ENCODE measurements at places on chromosomes 12 and 14.

DNA sequence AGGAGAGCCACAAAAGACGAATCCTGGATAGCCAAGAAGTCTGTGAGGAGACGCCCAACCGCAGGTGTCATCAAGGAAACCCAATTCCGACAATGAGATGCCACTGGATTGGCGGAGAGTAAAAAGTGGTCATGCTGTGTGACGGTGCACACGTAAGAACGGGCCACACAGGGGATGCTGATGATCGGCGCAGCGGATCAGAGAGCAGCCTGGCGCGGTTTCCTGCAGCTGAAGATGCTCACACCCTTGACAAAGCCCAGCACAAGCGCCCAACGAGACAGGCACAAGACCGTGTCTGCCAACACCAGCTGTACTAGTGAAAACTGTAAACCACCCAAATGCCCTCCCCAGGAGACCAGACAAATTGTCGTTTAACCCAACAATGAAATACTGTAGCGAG, 55.8 kb downstream of the CCDC85C start:
- no peak for DNase-seq

DNA sequence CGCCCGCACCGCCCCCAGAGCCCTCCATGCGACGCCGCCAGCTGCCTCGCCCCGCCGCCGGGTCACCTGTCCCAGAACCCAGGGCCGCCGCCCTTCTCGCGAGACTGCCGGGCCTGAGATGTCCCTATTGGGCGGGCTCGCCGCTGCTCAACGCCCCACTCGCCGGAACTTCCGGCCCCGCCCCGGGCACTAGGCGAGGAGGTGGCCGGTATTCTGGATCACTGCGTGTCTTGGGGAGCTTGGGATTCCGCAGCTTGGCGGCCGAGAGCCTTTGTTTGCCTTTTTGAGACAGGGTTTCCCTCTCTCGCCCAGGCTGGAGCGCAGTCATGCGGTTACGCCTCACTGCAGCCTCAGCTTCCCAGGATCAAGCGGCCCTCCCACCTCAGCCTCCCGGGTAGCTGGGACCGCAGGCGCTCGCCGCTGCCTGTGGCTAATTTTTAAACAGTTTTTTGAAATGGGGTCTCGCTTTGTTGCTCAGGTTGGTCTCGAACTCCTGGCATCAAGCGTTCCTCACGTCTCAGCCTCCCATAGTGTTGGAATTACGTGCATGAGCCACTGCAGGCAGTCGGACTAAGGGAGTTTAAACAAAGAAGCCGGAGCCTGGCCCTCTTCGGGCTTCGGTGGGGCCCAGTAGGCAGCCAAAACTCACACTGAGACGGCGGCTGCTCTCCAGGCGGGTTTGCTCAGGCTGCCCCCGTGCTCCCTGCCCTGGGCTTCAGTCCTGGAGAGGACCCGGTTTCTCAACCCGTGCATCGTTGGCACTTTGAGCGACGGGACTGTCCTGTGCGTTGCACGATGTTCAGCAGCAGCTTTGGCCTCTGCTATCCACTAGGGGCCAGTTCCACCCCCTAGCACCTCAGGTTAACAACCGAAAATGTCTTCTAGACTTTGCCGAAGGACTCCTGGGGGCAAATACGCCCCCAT, at the start of gene SLC15A4:
SLC15A4 (minus strand) TSS at position 43 of the 924 bp plus-strand sequence; CDS start at position 28, 15 bp downstream.
- DNase-seq = peak; percentile 88

DNA sequence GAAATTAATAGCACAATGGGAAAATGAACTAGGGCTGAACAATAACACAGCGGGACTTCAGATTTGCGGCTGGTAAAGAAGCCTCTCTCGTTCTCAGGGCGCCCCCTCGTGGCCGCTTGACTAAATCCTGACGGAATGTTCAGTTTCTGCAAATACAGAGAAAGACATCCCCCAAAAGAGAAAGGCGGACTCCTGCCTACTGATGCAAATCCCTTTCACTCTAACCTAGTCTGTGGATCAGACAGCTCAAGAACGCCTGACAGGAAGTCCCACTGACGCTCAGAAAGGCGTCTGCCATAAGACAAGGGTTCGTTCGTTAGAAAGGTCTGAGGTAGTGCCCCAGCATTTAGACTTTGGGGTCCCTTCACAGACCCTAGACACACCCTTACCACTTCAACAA, 2.5 kb downstream of the NUAK1 start:
- DNase-seq = peak; percentile 20

DNA sequence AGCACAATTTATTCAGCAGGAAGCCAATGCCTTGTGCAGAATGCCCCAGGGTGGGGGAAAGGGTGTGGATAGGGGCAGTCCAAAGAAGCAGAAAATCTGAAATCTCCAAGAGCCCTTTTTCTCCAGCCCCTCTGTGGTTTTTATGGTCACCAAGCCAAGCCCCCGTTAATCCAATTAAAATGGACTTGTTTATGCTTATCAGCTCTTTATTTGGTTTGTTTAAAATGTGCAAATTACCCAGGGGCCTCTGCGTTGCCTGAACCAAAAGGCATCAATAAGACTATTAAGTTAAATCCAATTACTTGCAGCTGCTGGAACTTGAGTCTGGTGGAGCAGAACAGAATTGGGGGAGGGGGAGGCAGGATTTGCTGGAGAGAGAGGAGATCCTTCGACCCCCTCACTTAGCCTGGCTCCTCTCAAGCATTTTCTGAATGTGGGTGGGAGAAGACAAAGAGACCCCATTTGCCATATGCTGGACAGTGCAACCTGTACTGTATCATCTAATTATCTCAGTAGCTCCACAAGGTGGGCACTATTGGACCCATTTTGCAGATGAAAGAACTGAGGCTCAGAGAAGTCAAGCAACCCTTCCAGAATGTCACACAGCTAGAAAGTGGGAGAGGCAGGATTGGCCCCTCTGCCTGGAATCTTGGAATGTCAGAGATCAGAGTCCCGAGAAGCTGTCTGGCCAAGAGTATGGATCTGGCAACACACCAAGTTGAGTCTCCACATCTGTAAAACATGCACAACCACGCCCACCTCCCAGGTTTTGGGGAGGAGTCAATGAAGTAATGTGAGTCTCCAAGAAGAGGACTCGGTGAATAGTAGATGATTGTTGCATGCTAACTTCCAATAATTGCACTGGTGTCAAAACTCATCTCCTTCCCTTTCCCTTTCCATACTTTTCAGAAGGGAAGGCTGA, 66.9 kb downstream of the CMKLR1 start:
- no peak for DNase-seq

DNA sequence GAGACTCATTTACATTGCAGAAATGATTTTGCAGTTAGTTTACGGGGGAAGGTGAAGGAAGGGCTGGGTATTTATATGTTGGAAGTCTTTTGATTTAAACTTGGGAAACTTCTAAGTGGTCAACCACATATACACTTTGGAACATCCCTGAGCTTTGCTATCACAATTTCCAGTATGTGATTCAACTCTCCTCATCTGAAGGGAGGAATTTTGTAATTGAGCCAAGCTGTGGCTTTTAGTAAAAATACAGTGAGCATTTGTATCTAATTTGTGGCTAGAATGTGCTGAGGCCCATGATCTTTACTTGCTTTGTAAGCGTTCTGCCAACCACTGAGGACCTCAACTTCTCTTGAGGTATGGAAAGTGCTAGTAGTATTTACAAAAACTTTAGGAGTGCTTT, 235.0 kb upstream of the PDZRN4 start:
- DNase-seq = no peak

- DNase-seq = no peak
Observed at GRCh38 chr14:54815515-54815914, 87.1 kb downstream of the GCH1 start.

GRCh38 chr14:96852823-96853422, 55.7 kb downstream of the VRK1 start:
- no peak for DNase-seq

DNA sequence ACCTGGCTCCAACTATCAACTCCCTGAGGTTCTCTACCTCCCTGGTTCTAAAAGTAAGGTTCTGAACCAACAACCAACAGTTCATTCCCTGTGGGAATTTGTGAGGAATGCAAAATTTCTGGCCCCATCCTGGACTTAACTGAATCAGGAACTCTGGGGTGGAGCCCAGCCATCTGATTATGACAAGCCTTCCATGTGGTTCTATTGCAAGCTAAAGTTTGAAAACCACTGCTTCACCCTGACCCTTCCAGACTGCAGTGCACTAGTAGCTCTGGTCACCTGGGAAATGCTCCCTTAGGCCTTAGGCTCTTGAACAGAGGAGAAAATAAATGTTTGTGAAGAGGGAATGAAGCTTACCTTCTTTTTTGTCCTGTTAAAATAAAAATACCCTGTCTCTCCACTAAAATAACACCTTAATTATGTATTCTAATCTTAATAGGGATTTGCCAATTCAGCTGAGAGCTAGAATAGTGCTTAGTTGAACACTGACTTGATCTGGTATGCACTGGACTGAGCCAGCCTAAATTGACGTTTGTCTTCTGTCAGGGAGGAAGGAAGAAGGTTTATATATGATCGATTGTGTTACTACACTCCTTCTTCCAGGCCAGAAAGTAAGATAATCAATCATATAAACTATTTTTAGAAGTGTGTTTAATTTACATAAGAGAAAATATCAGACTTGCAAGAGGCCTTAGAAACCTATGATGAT, 39.1 kb upstream of the DDHD1 start:
- no peak for DNase-seq

- DNase-seq = no peak
Observed at GRCh38 chr14:43939836-43940235, 567.2 kb downstream of the FSCB start.

- no peak for DNase-seq
Observed at GRCh38 chr12:105225505-105226015, 10.4 kb downstream of the APPL2 start.

DNA sequence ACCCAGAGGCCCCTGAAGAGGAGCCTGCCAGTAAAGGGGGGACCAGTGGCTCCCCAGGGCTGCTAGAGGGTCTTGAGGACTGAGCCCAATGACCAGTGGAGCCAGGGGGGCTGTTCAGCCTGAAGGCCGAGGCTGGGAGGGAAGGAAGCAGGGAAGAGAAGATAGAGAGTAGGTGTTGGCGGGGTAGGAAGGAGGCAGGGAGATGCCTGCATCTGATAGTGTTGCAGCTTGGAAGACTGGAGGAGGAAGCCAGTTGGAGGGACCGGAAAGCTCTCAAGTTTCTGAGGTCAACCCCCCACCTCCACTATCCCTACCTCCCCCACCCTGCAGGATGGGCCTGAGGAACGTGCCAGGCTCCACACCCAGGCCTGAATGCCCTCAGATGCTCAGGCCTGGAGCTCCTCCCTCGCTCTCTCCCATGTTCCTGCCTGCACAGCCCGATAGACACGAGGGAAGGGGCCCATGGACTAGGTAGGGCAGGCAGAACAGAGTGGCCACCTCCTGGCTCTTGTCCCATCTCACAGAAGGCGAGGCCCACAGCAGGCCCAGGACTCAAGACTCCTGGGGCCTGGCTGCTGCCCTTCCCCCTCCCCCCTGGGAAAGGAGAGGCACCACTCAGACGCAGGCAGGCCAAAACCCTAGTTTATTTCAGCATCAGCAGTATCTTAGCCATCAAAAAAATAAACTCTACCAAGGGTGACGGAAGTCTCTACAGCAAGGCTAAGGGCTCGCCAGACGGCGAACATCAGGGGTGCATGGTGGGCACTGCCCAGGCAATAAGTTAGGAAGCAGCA, 3.4 kb downstream of the CKB start:
- no peak for DNase-seq

Measured in stimulated activated CD4-positive, alpha-beta T cell treated with anti-CD3 and anti-CD28 coated beads, TNF-alpha, amount 100 ng/mL, for 1 hour (primary cell).